ENCODE measurements at places on chromosomes 6 and 20. TPM values are rescaled to one million over a fixed set of nuclear protein-coding genes. Genes with fewer than 3 reads are reported as not detected.

DNA sequence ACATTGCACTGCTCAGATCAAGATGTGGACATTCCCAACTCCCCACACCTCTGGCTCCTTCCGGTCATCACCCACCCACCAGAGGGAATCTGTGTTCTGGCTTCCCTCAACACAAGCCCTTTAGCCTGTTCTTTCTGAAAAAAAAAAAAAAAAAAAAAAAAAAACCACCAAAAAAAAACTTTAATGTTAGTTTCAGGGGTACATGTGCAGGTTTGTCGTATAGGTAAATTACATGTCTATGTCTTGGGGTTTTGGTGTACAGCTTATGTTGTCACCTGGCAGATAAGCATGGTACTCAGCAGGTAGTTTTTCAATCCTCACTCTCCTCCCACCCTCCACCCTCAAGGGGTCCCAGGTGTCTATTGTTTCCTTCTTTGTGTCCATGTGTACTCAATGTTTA is 135.8 kb upstream of the FOXA2 start:
- H3K36me3 ChIP-seq: no peaks in the 10 kb centered on the region
- H3K4me3 ChIP-seq: no peak overlapping the region
- DNase-seq: no peak
- no peaks in the 10 kb centered on the region for H3K27me3 ChIP-seq
- H3K27ac ChIP-seq: no peak overlapping the region
- H3K4me1 ChIP-seq: no peaks in the 10 kb centered on the region

GRCh38 chr6:48553467-48554189 is 442.6 kb upstream of the PTCHD4 start:
- no peak for DNase-seq
- H3K27ac ChIP-seq: no peak overlapping the region
- H3K4me3 ChIP-seq: no peak overlapping the region
- no peaks in the 10 kb centered on the region for H3K36me3 ChIP-seq
- no peaks in the 10 kb centered on the region for H3K4me1 ChIP-seq

Gene TFB1M
- 17.4 TPM for total RNA-seq

GRCh38 chr6:137157601-137158000 is 15.8 kb downstream of the IL22RA2 start:
- no peaks in the 10 kb centered on the region for H3K27me3 ChIP-seq
- H3K4me1 ChIP-seq: no peaks in the 10 kb centered on the region

Gene IL20RA
- total RNA-seq: 8.1 TPM

Gene TRIM10
- total RNA-seq: not detected

GRCh38 chr6:5302220-5302946 is 41.1 kb downstream of the FARS2 start:
- peak overlapping the region; percentile 34 for H3K27ac ChIP-seq
- no peak overlapping the region for H3K4me3 ChIP-seq
- DNase-seq: peak; percentile 80

DNA sequence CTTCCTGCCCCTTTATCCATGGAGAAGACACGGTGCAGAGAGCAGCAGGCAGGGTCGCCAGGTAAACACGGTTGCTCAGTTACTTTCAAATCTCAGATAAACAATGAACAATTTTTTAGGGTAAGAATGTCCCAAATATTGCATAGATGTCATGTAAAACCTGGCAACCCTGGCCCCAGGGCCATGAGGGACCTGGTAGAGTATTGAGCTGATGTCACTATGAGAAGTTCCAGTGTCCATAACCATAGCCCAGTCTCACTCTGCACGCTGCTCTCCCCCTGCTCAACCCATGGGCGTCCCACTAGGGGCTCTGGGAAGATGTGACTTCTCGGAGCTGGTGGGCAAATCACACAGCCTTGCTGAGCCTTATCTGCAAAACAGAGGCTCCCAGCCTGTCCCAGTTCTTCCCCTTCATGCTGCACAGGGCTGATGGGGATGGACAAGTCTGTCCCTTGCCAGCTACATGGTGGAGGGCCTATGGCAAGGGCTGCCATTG is 71.3 kb upstream of the TOP1 start:
- H3K36me3 ChIP-seq: no peaks in the 10 kb centered on the region
- no peak overlapping the region for H3K4me3 ChIP-seq
- H3K4me1 ChIP-seq: no peaks in the 10 kb centered on the region
- no peak for DNase-seq
- H3K27me3 ChIP-seq: no peaks in the 10 kb centered on the region

Gene RCAN2
- 16.0 TPM for total RNA-seq

DNA sequence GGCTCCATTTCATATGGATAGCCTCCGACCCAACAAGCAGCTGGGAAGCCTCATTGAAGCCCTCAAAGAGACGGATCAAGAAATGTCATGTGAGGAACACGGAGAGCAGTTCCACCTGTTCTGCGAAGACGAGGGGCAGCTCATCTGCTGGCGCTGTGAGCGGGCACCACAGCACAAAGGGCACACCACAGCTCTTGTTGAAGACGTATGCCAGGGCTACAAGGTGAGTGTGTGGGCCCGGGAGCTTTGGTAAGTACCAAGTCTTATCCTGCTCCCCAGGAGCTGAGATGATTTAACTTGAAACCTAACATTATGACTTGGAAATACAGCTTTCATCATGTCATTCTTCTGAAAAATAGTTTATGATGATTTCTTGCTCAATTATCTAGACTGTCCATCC is 4.1 kb downstream of the TRIM38 start:
- peaks cover 63% of the 10 kb centered on the region for H3K4me1 ChIP-seq
- peaks cover 28% of the 10 kb centered on the region for H3K36me3 ChIP-seq
- no peaks in the 10 kb centered on the region for H3K27me3 ChIP-seq
- H3K27ac ChIP-seq: no peak overlapping the region
- no peak overlapping the region for H3K4me3 ChIP-seq

Gene DUSP15
- 9.1 TPM for total RNA-seq

DNA sequence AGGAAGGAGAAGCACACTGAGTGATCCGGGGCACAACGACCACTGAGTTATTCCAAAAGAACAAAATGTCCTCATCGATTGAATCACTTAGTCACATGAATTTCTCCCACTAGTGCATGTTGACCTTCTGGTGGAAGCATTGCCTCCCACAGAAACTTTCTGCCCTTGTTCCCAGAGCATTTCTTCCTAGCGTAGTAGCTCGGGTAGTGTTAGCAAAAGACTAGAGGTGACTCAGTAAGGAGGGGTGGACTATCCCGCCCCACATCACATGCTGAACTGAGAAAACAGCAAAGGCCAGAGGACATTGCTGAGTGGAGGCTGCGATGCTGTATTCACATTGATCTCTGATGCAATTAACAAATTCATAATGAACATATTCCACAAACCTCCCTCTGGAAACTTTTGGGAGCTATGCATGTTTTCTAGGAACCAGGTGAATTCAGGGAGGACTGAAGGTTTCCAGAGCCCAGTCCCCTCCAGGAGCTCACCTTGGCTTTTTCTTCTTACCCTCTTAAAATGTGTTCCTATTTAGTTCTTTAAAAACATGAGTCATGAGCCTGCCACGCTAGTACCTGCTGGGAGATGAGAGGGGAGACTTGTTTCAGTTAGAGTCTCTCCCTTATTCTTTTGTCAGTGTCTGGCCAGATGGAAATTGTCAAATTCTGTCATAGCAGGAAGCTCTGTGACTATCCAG is 507.9 kb downstream of the CDH26 start:
- peak overlapping the region; percentile 94 for H3K27ac ChIP-seq
- DNase-seq: peak; percentile 76
- peaks cover 38% of the 10 kb centered on the region for H3K4me1 ChIP-seq
- H3K27me3 ChIP-seq: no peaks in the 10 kb centered on the region
- H3K4me3 ChIP-seq: no peak overlapping the region
- H3K36me3 ChIP-seq: no peaks in the 10 kb centered on the region

- H3K27ac ChIP-seq: no peak overlapping the region
- no peak for DNase-seq
- H3K4me1 ChIP-seq: peaks cover 5% of the 10 kb centered on the region
Observed at GRCh38 chr6:32610682-32611296, 21.1 kb upstream of the HLA-DRB1 start.

Gene LPA
- total RNA-seq: 0.45 TPM

DNA sequence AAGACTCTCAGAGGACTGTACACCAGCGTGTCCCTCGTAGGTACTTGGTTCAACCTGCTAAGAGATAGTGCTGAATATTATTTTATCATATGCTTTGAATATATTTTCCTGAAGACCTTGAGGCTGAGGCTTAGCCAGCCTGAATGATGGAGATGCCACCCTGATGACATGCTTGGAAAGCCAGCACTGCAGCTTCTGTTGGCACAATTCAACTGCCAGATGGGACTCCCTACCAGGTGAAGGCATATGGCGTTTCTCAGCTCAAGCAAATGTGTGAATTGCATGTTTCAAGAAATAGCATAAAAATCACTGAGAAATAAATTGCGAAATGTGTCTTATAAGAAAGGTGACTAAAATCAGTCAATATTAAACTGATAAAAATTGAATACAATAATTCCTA is 228.1 kb upstream of the CST7 start:
- no peaks in the 10 kb centered on the region for H3K4me1 ChIP-seq
- H3K27ac ChIP-seq: no peak overlapping the region
- H3K4me3 ChIP-seq: no peak overlapping the region
- no peaks in the 10 kb centered on the region for H3K36me3 ChIP-seq
- no peak for DNase-seq

DNA sequence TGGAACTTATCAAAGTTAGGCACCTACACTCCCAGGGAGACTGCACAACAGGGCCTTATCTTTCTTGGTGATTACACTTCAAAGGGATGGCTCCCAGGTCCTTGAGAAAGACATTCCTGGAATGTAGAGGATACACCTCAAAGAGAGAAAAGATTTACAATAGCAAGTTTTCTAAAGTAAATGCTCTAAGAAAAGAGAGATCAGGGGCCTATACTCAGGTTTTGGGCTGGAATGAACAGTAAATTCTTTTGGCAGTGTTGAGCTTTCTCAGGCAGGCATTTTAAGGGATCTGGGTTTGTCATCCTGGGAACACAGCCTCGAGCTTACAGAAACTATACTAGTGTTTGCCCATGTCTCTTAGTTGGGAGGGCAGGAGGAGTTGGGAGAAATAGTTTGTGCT is 31.7 kb upstream of the ME1 start:
- no peaks in the 10 kb centered on the region for H3K4me1 ChIP-seq
- no peaks in the 10 kb centered on the region for H3K36me3 ChIP-seq
- no peak overlapping the region for H3K27ac ChIP-seq
- no peaks in the 10 kb centered on the region for H3K27me3 ChIP-seq
- H3K4me3 ChIP-seq: no peak overlapping the region

GRCh38 chr6:15131651-15132061 is 114.2 kb upstream of the JARID2 start:
- no peaks in the 10 kb centered on the region for H3K4me1 ChIP-seq
- no peak overlapping the region for H3K27ac ChIP-seq
- no peaks in the 10 kb centered on the region for H3K27me3 ChIP-seq
- DNase-seq: no peak
